ENCODE measurements at places on chromosomes 4 and X.

DNA sequence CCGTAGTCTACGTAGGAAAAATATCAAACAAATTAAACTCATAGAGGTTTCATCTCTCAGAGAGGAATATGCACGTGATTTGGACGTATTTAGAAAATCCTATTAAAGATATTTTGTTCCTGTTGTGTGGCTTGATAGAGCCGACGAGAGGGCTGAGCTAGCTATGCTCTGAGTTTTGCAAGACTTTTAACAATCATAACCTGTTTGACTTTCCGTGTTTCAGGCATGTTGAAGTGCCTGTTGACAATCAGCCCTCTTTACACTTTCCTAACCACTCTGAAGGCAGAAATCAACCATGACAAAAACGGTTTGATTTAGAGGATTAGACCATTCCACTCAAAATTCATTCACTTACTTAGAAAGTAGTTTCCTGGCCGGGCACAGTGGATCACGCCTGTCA, 297.3 kb downstream of the ASMT start:
- DNase-seq, result no peak

DNA sequence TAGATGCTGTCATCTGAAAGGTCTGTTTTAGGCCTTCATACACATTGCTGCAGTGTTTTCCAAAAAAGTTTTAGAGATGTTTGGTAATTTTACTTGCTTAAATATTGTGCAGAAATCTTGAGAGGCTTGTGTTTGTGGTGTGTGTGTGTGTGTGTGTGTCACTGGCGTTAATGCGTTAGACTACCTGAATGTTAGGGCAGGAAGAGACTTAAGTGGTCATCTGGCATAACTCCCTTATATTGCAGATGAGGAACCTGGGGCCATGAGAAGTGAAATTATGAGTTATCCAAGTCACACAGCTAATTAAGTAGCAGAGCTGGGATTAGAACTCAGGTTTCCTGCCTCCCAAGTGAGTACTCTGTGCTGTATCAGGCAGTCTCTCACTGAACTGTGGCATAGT, 1.4 kb downstream of the LSM6 start:
- no peak for DNase-seq

DNA sequence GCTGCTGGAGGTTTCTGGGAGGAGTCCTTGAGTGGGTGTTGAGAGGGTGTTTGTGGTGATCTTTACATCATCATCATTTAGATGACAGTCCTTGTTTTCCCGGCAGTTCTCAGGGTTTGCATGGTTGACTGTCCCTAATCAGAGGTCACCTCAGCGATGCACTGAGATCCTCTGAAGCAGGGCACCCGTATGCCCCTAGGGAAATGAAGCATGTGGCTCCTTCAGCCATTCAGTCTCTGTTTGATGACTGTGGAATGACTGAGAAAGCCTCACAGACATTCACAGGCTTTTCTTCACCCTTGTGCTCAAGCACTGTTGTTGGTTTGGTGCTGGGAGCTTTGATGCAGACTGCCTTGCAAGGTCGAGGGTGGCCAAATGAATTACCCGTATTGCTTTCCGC, 474.7 kb downstream of the SPRY1 start:
- DNase-seq, result no peak

DNA sequence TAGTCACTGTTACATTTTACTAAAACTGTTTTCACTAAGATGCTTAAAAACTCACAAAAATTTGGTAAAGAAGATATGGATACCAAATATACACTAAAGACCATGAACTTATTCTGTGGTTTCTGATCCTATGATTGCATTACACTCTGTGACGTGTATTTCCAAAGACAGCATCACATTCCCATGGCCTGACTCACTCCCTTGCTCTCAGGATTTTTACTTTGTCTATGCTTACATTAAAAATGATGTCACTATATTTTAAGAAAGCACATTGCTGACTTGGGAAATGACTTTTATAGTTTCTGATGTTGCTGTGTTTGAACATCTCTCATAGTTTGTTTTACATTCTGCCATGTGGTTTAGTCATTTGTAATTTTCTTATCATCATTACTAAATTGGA, 327.9 kb upstream of the MAGEB18 start:
- no peak for DNase-seq

- no peak for DNase-seq
Observed at GRCh38 chr4:109395694-109396093, 37.9 kb upstream of the SEC24B start.

GRCh38 chr4:17077105-17077504, 178.7 kb upstream of the LDB2 start:
- DNase-seq, result no peak

- DNase-seq, result no peak
Observed at GRCh38 chr4:5381961-5382441, 326.4 kb downstream of the EVC2 start.

GRCh38 chrX:72143609-72143907, 11.8 kb upstream of the RTL5 start:
- DNase-seq, result no peak

DNA sequence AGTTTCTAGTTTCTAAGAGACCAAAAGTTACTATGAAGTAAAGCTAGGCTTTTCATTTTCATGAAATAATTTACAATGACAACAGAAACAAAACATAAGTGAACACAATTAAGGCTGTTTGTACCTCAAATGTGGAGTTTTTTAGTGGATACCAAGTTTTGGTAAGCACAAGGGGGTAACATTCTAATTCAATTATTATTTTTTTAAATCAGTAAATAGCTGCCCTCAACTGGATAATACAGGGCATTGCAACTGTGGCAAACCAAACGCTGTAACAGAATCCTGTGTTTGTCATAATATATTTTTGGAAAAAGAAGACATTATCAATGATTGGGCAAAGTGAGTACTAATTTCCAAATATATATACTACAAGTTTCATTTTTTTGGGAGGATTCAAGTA, 150.3 kb downstream of the FBXW7 start:
- DNase-seq, result no peak

DNA sequence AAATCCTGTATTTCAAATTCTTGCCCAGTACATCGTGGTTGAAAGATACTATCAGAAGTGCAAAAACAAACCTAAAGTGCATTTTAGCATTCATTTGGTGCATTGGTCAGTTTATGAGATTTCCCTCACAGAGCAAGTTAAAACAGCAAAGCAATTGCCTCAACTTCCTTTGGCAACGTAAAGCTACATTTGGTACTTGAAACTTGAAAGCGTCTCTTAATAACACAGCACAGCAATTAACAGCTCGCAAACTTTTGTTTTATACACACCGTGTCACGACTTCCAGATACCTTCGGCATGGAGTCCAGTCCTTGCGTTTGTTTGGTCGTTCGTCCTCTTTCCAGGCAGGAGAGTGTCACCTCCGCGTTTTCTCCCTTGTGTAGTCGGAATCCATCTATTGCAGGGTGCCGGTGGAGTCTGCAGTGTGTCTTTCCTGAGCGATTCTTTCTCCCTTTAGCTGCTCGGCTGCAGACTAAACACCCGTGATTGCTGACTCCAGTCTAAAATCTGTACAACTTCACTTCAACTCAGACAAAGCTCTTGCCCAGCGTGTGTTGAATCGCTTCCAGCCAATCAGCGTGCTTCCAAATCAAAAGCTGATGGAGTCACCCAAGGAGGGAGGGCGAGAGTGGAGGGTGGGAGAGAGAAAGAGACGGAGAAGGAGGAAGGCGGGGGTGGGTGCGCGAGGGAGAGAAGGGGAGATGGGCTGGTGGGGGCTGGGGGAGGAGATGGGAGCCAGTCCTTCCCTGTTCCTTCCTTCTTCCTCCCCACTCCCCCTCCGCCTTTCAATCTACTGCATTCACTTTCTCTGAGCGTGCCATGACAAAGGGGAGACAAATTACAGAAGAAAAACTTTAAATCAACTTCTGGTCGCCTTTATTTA, at the start of gene PCDH18:
TSS of gene PCDH18 (minus strand) at position 509 of the 883 bp plus-strand sequence. CDS start at position 103, 406 bp downstream.
- no peak for DNase-seq

- no peak for DNase-seq
Observed at GRCh38 chrX:147183161-147183560, 368.6 kb upstream of the CXorf51A start.

DNA sequence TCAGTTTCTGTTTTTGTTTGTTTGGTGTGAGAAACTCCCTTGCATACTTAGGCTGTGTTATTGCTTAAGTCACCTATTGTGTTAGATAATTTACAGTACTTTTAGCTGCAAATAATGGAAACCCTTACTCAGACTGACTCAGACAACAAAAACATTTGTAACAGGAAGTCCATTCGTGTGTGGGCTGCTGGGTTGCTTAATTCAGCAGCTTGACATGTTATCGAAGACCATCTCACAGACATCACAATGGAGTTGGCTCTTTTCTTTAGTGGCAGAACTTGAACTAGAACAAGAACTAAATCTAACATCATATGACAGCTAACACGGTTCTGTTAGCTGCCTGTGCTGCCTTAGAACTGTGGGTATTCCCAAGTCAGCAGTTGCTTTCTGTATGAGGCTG, 9.9 kb upstream of the GABRE start:
- DNase-seq, result no peak

- no peak for DNase-seq
Observed at GRCh38 chr4:25782482-25782881, 80.3 kb downstream of the SEL1L3 start.

DNA sequence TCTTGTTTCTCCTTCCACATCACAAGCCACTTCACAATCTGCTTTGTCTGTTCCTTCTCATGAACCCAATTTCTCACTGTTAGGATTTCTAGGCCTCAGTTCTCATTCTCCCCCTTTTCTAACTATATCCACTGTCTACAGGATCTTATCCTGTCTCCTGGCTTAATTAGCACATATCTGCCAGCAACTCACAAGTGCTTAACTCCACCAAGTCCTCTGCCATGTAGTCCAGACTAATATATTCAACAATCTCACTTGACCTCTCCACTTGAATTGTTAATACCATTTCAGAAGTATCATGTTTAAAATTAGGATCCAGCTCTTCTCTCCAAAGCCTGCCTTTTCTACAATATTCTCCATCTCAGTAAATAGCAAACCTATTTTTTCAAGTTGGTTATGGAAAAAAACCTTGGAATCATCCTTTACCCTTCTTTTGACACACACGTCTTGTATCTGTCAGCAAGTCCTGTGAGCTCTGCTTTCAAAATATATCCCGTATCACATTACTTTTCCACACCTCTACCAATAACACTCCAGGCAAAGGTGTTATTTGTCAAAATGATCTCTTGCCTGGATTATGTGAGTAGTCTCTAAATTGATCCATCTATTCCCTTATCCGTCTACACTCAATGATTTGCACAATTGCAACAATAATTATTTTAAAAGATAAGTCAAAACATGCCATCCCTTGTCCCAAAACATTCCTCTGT, 127.2 kb upstream of the SLIT2 start:
- no peak for DNase-seq

DNA sequence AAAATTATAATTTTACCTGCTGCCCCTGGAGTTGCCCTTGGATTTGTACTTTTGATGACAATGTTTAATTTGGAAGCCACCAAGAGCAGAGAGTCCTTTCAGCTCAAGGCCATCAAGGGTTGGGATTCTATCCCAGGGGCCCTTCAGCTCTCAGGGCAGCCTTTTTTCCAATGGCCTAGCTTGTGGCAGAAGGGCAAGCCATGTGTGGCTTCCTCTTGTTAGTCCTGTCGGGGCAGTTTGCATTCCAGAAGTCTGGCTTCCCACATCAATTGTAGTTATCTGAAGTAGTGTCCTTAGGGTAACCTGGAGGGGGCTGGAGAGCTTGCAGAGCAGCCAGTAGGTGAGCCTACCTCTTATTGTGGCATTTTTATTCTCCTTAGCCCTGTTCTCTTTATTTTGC, 569.4 kb downstream of the TRAM1L1 start:
- no peak for DNase-seq

GRCh38 chr4:93828332-93828994, at the start of gene ATOH1:
Gene ATOH1 (plus strand): TSS chr4:93828753. CDS start chr4:93828927, 174 bp downstream.
- DNase-seq, result no peak

GRCh38 chr4:1385373-1386340, 20.6 kb downstream of the NKX1-1 start:
- DNase-seq, result no peak

DNA sequence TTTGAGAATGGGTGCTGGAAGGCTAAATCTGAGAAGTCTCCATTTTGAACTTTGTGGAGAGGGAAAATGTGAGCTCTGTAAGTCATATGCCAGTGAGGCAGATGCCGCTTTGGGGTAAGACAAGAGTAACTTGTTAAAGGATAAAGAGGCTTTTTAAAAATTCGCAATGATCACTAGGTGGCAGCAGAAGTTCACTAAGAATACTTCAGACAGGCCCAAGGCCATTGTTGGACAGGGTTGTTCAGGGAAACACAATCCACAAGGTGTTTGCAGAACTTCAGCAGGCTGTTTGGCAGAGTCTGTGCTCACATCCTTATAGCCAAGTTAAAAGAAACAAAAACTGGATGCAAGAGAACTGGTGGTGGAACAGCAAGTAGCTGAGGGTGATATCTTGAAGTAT, 13.7 kb upstream of the PIGA start:
- DNase-seq, result no peak

DNA sequence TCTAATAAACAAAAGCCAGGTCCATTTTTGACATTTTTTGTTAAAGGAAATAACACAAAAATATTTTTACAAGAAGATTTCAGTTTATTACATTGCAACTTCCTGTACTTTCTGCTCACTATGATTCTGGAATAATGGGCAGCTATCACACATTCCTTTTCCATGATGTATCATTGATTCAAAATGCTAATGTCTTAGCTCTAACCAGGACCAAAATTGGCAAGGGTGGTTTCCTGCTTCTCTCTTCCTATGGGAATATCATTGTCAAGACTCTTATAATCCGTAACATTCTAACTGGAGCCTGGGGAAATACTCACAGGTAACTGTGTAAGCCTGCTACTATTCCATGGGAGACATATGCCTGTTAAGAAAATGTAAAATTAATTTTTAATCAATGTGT, 218.6 kb downstream of the DCAF12L2 start:
- DNase-seq, result no peak

DNA sequence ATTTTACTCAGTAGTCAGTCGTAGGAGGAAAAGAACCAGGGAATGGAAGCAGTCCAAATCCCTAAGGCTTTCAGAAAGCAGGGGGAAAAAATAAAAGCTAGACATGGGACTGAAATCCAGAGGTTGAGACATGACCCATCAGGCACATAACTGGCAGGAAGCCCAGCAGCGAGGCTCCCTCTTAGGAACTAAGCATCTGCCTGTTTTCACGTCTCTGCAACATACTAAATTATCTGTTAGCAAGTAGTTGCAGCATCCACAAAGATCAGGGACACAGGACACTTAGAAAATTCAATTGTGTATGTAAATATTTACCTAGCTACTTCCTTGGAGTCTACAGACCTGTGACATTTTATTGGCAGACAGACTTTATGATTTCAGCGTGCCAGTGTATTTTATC, 118.0 kb upstream of the EDNRA start:
- no peak for DNase-seq

Data from stimulated activated CD8-positive, alpha-beta memory T cell treated with anti-CD3 and anti-CD28 coated beads, Interleukin-7, amount 100 ng/mL, for 24 hours (primary cell).